ENCODE measurements at places on chromosomes 11 and 22. TPM values are rescaled to one million over a fixed set of nuclear protein-coding genes. Genes with fewer than 3 reads are reported as not detected.

Gene MS4A3
- total RNA-seq: not detected

Gene SORL1
- 660 TPM for total RNA-seq

- DNase-seq: no peak
Observed at GRCh38 chr11:5796541-5796940, 5.5 kb upstream of the OR52N1 start.

DNA sequence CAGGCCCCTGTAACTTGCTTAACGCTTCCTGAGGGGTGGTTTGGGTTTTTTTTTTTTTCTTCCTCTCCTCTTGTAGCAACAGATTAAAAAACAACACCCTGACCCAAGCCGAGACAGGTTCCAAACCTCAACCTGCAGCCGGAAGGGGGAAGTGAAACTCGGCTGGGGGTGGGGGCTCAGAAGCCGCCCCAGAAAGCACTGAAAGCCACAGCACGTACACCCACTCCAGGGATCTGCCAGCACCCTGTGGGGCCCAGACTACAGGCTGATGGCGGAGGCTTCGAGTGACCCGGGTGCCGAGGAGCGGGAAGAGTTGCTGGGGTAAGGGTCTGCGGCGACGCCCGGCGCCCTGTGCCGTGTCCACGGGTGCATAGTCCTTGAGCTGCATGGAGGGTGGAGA lies at the start of gene LSP1:
LSP1 (plus strand) TSS at position 208 of the 400 bp plus-strand sequence; CDS start at position 269, 61 bp downstream.
- peak; percentile 90 for DNase-seq

DNA sequence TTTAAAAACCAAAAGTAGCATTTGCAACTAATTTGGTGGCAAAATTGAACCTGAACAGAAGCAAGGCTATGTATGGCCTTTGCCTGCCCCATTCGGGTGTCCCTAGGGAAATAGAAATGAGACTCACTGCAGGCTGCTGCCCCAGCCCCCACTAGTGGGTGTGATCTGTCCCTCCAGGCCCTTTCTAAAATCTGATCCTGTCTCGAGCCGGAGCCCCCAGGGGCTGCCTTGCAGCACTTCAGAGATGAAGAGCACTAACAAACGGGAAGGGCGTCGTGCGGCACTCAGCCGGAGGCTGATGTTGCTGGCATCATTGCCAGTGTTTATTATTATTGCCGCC lies 43.2 kb downstream of the CD82 start:
- no peak for DNase-seq

DNA sequence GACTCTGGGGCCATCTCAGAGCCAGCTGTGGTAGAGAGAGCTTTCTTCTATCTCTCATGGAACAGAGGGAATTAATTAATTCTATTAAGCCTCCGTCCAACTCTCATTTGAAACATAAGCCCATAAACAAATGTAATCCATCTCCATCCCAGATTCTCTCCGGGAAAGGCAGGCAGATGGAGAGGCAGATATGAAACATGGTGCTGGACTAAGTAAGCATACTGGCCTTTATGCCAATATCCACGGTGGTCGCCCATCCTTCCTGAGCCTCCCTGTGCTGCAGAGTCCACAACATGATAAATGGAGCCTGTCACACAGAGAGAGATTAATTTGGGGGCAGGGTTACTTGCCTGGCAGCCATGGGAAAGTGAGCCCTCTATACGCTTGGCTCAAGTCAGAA lies 44.8 kb downstream of the PRR5L start:
- no peak for DNase-seq

GRCh38 chr11:75481922-75482606 lies 43.7 kb downstream of the GDPD5 start:
- no peak for DNase-seq

All from CD4-positive, alpha-beta memory T cell (primary cell).